ENCODE measurements at places on chromosomes 3 and 15.

DNA sequence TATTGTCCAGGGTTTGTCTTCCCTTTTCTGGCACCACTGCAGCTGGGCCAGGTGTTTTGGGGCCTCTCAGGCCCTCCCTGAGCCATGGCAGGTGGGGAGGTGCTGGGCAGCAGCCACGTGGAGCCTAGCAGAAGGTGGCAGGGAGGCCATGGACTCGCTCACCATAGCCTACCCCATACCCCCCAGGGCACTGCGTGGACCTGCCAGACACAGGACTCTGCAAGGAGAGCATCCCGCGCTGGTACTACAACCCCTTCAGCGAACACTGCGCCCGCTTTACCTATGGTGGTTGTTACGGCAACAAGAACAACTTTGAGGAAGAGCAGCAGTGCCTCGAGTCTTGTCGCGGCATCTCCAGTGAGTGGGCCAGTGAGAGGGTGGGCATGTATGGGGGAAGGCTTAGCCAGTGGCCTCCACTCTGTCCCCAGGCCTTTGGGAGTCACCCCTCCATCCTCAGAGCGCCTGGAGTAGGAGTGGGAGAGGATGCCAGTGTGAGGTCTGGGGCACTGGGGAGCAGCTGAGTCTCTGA lies 11.9 kb downstream of the SPINT1 start:
- DNase-seq, result no peak

- no peak for DNase-seq
These were observed 23.4 kb downstream of the GOLIM4 start for GRCh38 chr3:168072323-168072650.

DNA sequence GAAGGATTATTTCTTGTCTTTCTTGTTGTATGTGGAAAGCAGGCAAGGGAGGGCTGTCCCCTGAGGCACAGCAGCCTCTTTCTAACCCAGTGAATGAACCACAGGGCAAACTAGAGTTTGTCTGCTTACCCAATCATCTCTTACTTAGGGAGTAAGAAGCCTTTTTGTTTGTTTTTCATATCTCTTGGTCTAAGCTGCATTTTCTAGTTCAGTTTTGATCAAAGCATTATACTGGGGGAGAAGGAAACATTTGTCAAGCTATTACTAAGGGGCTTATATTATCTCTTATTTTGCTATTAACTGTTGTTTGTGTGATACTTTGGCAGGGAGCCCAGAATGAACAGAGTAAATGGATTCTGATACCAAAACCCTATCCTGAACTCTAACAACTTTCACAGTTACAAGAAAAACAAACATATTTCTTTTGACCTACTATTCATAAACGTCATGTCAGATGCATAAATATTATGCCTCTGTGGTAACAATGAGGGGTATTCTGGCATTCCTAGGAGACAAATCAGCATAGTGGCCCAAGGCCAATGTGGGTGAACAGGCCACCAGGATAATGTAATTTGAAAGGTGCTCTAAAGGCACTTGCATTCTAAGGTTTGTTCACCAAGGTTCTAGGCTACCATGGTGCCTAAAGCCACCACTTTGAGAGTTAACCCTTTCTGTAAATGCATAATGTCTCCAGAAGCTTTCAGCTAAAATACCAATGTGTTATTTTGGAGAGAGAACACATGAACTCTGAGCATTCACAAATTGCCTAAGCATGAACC lies 271.6 kb upstream of the ZPLD1 start:
- no peak for DNase-seq

- no peak for DNase-seq
These were observed 275.9 kb downstream of the ZIC4 start for GRCh38 chr3:147130461-147130860.

Data from stimulated activated CD8-positive, alpha-beta memory T cell treated with anti-CD3 and anti-CD28 coated beads, Interleukin-2, amount 100 ng/mL, for 1 hour (primary cell).